ENCODE measurements at places on chromosomes 2 and 18. TPM values are rescaled to one million over a fixed set of nuclear protein-coding genes. Genes with fewer than 3 reads are reported as not detected.
A peak's percentile ranks its signal among the peaks of the same experiment; 100 is the strongest.

DNA sequence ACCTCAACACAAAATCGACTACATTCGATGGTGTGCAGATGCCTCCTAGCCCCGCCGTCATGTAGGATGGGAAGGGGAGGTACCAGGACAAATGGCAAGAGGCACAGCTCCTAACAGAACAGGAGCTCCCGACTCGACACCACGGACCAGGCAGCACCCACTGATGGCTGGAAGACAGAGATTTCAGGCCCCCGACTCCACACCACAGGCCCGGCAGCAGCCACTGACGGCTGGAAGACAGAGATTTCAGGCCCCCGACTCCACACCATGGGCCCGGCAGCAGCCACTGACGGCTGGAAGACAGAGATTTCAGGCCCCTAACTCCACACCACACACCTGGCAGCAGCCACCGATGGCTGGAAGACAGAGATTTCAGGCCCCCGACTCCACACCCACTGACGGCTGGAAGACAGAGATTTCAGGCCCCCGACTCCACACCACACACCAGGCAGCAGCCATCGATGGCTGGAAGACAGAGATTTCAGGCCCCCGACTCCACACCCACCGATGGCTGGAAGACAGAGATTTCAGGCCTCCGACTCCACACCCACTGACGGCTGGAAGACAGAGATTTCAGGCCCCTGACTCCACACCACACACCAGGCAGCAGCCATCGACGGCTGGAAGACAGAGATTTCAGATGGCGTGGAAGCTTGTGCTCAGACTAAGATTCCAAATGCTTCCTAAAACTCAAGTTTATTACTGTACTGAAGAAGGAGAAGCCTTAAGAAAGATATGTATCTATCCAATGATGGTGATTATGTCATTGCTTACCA, 135.5 kb downstream of the EIPR1 start:
- no peak for DNase-seq

- DNase-seq: no peak
Measured at GRCh38 chr2:132605236-132606180, 64.5 kb downstream of the LYPD1 start.

GRCh38 chr2:95024371-95024770, 1.1 kb upstream of the MAL start:
- DNase-seq: no peak

DNA sequence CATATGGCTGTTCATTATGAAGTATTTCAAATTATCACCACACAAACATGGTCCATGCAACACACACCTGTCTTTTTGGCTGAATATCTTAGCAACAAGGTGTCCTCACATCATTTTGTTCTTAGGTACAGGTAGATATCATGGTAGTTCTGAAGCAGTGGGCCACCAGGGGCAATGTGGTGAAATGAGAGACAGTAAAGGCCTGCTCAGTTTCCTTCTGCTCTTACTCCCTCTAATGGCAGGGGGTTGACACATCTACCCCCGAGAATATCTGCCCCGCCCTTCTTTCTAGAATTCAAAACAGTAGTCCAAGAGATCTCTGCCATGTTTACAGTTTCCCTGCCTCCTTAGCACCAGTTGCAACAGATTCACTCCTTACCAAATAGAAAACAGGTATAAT, 147.0 kb upstream of the KLHL14 start:
- peak; percentile 16 for DNase-seq

DNA sequence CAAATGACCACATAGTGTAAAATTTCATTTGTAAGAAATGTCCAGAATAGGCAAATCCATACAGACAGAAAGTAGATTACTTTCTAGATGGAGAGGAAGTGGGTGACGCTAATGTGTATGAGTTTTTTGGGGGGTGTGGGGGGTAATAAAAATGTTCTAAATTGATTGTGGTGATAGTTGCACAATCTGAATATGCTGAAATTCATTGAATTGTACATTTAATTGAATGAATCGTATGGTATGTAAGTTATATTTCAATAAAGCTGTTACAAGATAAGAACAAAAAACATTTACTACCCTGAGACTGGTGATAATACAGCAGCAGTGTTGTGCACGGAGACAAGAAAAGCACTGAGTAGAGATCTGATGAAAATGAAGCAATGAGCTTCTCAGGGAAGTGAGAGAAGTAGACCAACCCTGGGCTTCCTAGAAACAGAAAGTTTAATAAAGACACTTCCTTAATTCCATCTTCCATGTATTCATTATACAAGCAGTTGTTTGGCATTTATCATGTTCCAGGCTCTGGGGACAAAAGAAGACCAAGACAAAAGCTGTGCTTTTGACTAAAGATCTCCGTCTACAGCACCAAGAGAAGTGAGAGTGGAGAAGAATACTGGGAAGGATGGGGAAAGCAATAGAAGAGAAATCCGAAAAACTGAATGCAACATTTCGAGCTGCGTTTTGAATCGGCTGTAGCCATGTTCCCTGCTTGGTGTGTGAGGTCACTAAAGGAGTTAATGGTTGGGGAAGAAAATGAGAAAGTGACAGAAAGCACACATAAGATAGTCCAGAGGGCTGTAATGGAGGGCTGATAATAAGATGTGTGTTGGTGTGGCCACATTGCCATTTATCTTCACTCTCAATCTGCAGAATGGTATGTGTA, 1.8 kb upstream of the PDE11A start:
- no peak for DNase-seq

- DNase-seq: no peak
Measured at GRCh38 chr2:137837830-137838229, 126.4 kb upstream of the HNMT start.

GRCh38 chr2:196079052-196079451, 10.4 kb upstream of the DNAH7 start:
- DNase-seq: no peak

Gene TMEM247
- not detected for total RNA-seq

DNA sequence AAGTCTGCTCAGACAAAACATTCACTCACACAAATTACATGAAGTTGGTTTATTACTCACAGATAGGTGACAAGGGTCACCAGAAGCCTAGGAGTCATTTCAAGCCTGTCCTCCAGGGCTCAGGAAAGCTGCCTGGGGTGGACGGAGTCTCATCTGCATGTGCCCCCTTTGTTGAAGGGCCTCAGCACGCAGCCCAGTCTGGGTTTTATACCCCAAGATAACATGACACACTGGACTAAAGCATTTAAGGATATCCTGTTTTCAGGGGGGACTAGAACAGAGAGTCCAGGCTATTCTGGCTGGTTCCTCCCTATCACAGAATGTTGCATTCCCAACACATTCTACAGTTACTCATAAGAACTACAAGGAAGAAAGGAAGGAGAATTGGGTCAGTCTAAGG, 164.7 kb downstream of the MREG start:
- DNase-seq: no peak

Gene LBX2
- total RNA-seq: 3.0 TPM

Gene E2F6
- 11.3 TPM for total RNA-seq

Gene NOSTRIN
- 0.81 TPM for total RNA-seq

Gene FEV
- total RNA-seq: not detected

Gene IL37
- total RNA-seq: not detected

Gene ARHGAP15
- not detected for total RNA-seq

Gene SLC38A11
- not detected for total RNA-seq

Gene FLACC1
- 1.2 TPM for total RNA-seq

Gene SERPINB13
- total RNA-seq: not detected

GRCh38 chr2:152454371-152454770, 119.4 kb downstream of the FMNL2 start:
- DNase-seq: no peak

Gene DOK6
- total RNA-seq: 2.1 TPM

Gene GREB1
- total RNA-seq: 1.7 TPM

GRCh38 chr18:79778291-79778791, 19.4 kb upstream of the KCNG2 start:
- no peak for DNase-seq

Gene SLC4A5
- total RNA-seq: 0.45 TPM

DNA sequence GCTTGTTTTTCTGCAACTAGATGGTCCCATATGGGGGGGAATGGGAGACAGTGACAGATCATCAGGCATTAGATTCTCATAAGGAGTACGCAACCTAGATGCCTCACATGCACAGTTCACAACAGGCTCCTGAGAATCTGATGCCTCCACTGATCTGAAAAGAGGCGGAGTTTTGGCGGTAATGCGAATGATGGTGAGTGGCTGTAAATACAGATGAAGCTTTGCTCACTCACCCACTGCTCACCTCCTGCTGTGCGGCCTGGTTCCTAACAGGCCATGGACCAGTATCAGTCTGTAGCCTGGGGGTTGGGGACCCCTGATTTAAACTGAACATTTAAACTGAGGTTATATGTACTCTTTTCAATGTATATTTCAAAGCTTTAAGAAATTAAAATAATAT, 40.7 kb downstream of the SOS1 start:
- DNase-seq: no peak

Gene INPP5D
- 0.98 TPM for total RNA-seq

- DNase-seq: no peak
Measured at GRCh38 chr2:214676421-214677089, 132.9 kb downstream of the BARD1 start.

DNA sequence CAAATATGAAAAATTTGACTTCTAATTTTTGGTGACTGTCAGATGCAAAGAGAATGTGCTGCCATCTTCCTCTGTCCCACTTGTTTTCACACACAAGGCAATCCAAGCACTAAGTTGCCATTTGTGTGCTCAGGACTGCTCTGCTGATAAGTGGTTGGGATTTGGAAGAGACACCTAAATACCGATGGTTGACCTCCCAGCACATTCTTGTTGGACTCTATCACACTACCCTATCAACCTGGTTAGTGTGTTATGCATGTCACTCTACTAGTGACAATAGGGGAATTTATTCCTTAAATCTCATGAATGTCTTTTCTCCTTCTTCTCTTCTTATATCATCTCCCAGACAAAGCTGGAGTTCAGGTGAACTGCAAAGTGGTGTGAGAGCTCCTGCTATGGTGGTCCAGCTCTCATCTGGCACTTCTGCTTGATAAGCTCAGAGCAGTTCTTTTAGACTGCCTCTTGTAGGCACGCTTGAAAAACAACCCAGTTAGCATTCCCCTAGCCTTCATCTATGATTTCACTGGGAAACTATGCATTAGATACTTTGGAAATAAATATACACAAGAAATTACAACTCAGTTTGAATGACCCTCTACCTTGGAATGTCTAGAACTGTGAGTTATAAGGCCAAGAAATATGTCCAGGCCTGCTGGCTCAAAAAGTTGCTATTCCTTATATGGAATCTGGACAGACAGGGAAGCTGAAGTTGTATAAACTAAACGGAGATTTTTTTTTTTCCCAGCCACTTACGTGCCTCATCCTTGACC, 404.8 kb downstream of the MEIS1 start:
- DNase-seq: peak; percentile 98

- no peak for DNase-seq
Measured at GRCh38 chr18:75360215-75360614, 67.3 kb downstream of the SMIM21 start.

- no peak for DNase-seq
Measured at GRCh38 chr2:74815941-74816340, 18.0 kb upstream of the HK2 start.

Gene RAPGEF4
- 1.3 TPM for total RNA-seq

Gene IL18RAP
- total RNA-seq: 0.09 TPM

Gene LIMS4
- total RNA-seq: 4.7 TPM

- DNase-seq: no peak
Measured at GRCh38 chr2:158775273-158776027, 19.7 kb upstream of the DAPL1 start.

Gene C2orf15
- total RNA-seq: not detected

GRCh38 chr2:122009561-122009960, 254.1 kb downstream of the TSN start:
- DNase-seq: no peak

Gene HOXD4
- total RNA-seq: not detected

DNA sequence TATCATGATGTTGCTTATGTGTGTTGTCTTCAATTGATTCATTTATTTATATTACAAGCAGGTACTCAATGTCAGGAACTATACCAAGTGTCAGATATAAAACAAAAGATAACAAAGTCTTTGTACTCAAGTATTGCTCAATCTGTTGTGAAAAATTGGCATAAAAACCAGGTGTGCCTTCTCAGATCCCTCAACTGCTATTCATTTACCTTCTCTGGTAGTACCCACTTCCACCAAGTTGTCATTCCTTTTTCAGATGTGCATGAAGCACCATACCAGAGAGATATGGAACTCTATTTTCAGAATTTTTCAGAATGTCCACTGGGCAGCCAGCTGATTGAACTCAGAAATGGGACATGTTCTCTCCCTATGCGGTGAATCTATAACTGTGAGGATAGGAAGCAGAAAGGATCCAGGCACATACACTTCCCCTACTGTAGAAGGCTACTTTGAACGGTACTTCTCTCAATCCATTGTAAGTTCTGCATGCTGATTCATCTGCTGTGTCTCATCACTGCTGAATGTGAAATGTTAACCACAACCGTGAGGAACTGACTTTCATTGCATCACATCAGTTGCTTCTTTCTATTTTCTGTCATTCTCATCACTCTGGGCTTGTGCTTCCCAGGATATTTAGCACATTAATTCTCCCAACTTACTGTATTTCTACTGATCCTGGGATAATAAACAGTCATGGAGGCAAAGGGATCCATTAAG, 1621.3 kb downstream of the SUCLG1 start:
- peak; percentile 14 for DNase-seq

Gene THSD7B
- not detected for total RNA-seq

Measured in fibroblast of the aortic adventitia (primary cell).